HS-27A (cell line): ENCODE measurements at places on chromosomes 3 and 15.

DNA sequence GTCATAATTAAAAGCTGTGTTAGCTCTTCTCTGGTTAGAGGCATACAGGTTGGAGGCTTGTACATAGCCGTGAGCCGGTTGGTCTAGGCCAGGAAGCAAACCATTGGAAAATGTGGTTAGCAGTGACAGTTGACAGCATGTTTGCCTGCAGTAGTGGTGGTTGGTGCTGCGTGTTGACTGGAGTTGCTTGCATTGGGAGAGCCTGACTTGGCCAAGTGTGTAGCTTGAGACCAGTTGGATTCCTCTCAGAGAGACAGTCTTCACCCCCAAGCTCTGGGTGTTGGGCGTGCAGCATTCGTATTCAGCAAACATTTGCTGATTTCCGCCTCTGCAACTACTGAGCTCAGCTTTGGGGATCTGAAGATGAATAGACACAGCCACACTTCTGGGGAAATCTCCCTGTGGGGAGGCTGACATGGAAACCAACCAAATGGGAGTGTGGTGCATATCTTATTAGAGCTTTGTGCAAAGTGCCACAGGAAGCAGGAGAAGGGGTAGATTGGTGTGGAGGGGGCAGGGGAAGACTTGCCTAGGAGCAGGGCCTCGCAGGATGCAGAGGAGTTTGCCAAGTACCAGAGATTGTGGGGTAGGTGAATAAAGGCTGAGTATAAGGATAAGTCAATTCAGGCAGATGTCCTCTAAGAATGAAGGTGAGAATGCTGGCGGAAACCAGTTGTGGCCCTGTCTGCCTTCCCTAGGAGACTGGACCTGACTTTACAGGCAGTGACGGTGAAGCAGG is 83.5 kb downstream of the IGF1R start:
- DNase-seq = no peak

GRCh38 chr3:191378142-191378812 is 48.0 kb upstream of the UTS2B start:
- DNase-seq = no peak

DNA sequence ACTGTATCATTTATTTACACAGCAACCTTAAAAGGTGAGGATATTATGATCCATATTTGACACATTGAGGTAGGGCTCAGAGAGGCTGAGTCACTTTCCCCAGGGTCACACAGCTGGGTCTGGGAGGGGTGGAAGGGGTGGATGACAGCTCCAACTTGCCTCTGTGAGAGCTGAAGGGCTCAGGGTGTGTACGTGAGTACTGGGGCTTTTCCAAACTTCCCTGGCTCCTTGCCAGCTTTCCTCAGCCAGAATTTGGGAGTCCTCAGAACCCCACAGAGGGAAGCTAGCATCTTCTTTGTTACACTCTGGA is 58.3 kb upstream of the SLC6A11 start:
- no peak for DNase-seq

- DNase-seq = no peak
Measured at GRCh38 chr3:81173514-81173913, 587.9 kb downstream of the GBE1 start.

DNA sequence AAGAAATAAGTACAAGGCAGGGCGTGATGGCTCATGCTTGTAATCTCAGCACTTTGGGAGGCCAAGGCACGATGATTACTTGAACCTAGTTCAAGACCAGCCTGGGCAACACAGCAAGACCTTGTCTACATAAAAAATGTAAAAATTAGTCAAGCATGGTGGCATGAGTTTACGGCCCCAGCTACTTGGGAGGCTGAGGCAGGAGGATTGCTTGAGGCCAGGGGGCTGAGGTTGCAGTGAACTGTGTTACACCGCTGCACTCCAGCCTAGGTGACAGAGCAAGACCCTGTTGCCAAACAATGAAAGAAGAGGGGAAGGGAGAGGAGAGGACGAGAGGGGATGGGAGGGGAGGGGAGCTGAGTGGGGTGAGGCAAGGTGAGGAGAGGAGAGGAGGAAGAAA is 152.7 kb upstream of the PRICKLE2 start:
- DNase-seq = no peak

GRCh38 chr3:179652447-179653095 is at the start of gene USP13:
TSS of gene USP13 (plus strand) at chr3:179653040. CDS start at chr3:179653226, 186 bp downstream.
- DNase-seq = peak; percentile 55

GRCh38 chr3:107910713-107911259 is 180.0 kb downstream of the CD47 start:
- DNase-seq = no peak

- no peak for DNase-seq
Measured at GRCh38 chr3:58623961-58624360, 42.6 kb downstream of the FAM3D start.

DNA sequence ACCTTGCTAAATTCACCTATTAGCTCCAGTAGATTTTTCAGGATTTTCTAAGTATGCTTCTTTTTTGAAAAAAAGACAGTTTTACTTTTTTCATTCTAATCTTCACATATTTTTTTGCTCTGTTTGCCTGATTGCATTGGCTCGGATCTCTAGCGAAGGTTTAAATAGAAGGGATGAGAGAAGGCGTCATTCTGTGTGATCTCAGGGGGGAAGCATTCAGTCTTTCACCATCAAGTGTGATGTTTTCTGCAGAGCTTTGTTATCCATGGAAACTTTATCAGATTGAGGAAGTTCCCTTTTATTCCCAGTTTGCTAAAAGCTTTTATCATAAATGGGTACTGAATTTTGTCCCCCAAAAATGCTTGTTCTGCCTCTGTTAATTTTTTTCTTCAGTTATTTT is 120.3 kb downstream of the LRRK1 start:
- no peak for DNase-seq

- DNase-seq = no peak
Measured at GRCh38 chr15:91336687-91337086, 236.6 kb downstream of the SV2B start.

- DNase-seq = no peak
Measured at GRCh38 chr3:21898316-21898715, 147.3 kb upstream of the ZNF385D start.

- no peak for DNase-seq
Measured at GRCh38 chr15:39946862-39947261, 12.9 kb downstream of the EIF2AK4 start.

DNA sequence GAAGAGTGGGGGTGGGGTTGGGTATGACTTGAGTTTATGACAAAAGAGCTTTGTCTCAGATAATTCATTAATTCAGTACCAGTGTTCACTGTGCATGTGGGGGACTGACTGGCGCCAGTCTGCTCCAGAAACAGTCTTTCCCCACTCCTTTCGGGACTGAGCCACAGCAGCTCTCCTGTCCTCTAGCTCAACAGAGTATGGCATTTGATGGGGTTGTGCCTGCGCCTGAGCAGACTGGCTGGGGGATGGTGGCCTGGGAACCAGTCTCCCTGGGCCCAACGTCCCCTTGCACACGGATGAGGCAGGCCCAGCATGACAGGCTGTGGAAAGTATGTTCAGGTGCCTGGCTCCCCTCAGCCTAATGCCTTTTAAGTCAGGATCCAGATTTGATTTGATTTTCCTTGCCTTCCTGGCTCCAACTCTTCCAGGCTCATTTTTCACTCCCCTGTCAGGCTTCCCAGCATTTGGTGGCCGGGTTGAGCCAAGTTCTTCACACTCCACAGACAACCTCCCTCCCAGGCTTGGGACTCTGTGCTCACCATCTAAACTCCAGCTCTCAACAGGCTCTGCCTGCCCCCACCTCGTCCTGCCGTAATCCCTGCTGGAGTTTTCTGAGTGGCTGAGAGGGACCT is 105.0 kb downstream of the MYLK start:
- DNase-seq = no peak

- no peak for DNase-seq
Measured at GRCh38 chr3:115500795-115501194, 122.5 kb upstream of the GAP43 start.

DNA sequence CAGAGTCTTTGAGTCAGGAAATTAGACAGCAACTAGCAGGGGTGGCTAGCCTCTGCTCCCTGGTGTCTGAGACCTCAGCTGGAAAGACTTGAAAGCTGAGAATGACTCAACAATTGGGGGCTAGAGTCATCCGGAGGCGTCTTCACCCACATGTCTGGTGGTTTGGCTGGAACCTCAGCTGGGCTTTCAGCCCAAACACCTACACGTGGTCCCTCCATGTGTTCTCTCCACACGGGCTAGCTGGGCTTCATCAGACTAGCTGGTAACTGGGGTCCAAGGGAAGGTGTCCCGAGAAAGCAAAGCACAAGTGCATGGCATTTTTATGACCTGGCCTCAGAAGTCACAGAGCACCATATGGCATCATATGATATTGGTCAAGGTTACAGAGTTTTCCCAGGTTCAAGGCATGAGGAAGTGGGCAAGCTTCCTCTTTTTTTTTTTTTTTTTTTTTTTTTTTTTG is 19.9 kb upstream of the ABHD2 start:
- no peak for DNase-seq

DNA sequence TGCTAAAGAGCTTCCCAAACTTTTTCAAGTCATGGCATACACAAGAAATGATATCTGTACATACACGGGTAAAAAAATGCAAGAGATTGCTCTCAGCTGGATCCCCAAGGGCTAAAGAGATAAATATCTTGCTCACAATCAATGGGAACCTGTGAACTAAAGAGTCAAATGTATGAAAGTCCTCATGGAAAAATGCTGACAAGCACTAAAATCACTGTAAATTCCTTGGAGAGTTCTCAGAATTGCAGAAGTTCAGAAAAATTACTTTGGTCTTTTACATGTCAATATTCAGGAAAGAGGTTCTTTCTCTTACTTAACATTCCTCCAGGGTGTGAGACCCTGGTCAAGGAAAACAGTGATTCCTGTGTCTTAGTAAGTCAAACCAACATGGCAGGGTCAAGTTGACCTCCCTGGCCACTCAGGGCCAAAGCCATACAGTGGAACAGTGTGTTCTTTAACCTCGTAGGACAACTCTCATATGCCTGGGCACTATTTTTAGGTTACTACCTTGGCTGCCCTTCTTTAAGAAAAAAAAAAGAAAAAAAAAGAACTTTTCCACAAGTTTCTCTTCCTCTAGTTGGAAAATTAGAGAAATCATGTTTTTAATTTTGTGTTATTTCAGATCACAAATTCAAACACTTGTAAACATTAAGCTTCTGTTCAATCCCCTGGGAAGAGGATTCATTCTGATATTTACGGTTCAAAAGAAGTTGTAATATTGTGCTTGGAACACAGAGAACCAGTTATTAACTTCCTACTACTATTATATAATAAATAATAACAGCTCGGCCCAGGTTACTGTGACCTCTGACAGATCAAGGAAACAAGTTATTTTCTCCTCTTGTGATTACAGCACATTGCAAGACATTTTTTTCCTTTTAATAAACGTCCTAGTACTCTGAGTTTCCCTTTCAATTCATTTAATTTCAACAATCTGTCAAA is 12.5 kb downstream of the SSR3 start:
- DNase-seq = no peak

DNA sequence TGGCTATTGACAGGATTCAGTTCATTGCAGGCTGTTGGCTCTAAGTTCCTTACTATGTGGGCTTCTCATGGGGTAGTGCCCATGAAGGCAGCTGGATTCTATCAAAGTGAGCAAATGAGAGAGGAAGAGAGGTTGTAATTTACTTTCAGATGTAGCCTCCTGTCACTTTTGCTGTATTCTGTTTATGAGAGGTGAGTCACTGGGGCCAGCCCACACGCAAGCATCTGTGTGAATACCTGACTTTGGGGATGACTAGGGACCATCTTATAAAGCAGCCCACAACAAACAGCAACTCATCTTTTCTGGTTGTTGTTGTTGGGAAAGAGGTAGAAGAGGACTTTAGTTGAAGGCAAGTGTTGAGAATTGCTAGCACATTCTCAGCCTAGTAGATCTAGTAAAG is 506.3 kb upstream of the GRM7 start:
- no peak for DNase-seq

GRCh38 chr3:13021141-13022114 is 51.8 kb downstream of the IQSEC1 start:
- no peak for DNase-seq

DNA sequence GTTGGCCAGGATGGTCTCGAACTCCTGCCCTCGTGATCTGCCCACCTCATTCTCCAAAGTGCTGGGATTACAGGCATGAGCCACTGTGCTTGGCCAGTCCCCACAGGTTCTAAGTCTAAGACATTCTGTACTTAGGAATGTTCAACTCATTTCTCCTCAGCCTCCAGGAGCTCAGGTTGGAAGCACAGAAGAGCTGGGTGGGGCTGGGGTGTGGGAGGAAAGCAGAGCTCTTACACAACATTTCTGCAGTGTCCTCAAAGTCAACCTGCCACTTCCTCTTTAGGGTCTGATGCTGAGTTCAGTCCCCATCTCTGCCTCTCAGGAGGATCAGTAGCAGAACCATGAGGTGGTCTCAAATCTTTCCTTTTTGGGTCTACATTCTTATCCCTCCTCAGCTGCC is 75.5 kb downstream of the MRPL46 start:
- no peak for DNase-seq

DNA sequence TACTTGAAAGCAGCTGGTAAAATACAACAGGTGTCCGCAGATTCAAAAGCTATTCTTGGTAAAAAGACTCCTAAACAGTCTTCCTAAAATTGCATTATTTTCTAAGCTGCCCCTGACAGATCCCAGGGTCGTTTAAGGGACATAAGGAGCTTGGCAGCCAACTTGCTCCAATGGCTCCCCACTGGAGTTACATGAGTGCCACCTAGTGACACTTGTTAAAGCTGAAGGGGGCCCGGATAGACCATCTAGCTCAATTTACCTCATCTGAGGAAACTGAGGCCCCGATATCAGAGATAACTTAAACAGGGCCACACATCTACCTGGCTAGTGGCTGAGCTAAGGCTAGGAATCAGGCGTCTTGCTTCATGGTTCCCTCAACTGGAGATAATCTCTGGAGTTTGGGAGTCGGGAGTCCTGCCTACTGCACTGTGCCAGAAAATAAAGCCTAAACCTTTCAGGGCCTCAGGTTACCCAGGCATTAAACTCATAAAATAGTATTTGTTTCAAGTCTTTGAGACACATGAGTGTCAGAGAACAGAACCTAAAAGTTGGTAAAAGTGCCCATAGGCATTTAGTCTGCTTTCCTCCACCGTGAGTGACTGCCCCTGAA is 6.5 kb upstream of the TBC1D23 start:
- DNase-seq = no peak

DNA sequence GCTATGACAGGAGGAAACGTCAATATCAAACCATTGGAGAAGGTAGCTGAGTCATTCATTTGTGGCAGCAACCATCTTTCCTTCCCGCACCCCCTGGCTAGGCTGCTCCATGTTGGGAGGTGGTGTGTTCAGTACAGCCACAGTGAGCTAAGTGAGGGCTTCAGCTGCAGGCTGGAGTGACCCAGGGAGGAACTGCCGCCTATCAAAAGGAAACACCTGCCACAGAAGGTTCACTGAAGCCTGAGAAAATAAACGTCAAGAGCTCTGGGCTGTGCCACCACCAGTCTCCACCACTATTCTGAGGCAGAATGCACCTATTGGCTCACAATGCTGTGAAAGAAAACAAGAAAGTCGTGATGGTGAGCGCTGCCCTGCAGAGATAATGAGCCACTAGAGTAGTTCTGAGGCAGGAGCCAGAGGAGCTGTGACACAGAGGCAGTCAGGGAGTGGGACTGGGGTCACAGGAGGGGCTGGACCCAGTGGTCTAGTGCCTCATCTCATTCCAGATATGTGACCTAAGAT is 34.8 kb upstream of the CD47 start:
- DNase-seq = no peak

GRCh38 chr15:98126326-98127085 is 166.0 kb downstream of the ARRDC4 start:
- no peak for DNase-seq

- no peak for DNase-seq
Measured at GRCh38 chr3:143935678-143936077, 35.9 kb upstream of the DIPK2A start.
